NCI-H460 (cell line): ENCODE measurements at places on chromosomes 7 and 10.

DNA sequence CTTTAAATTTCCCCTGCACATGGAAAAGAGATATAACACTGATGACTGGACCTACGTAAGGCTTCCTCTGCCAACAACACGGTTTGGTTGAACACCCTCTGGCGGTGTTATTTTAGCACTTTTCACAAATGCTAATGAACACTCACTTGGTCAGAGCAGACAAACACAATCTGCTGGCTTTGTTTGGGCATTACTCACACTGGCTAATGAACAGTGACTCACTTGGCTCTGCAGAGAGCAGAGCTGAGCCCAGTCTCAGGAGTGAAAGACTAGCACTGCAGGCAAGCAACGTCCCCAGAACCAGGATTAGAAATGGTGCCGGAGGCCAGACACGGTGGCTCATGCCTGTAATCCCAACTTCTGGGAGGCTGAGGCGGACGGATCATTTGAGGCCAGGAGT, 430.8 kb downstream of the PLXNA4 start:
- DNase-seq, result no peak

DNA sequence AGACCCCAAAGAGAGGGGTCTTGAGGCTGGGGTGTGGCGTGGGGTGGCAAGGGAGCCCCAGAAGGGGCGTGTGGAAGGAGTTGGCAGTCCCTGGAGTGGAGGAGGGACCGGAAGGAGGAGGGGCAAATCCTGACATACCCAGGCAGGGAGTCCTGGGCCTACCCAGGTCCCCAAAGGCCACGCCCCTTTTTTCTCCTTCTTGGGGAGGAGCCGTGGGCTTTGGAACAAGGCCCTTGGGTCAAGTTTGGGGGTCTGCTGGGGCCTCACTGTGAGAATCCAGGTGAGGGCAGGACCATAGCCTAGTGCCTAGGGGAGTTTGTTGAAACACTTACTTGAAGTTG, 1.2 kb upstream of the SMARCD3 start:
- peak; percentile 65 for DNase-seq

DNA sequence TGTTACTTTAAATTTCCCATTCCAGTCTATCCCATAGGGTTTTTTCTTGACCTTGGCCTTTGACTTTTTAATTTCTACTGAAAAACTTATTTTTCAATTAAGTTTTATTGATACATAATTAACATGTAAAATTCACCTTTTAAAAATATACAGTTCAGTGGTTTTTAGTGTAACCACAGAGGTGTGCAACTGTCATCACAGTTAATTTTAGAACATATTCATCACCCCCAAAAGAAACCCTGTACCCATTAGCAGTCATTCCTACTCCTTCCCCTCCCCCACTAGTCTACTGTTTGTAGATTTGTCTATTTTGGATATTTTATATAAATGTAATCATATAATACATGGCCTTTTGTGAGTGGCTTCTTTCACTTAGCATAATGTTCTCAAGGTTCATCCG, 96.5 kb upstream of the GJD4 start:
- DNase-seq, result no peak

GRCh38 chr10:7350541-7351195, 60.2 kb downstream of the SFMBT2 start:
- no peak for DNase-seq

DNA sequence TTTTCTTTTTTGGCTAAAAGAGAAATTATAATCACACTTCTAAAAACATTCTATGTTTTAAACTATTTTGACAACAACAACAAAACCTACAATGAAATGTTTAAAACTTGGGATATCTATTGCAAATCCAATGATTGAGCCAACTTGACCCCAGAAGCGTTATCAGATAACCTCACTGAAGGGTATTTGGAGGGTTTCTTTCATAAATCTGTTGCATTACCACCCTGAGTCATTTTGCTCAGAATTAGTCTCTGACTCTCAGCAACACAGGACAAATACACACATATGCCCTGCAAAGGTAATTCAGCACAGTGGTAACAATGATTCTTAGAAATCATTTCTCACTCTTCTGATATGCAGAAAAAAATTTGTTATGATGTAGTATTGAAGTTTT, 2.3 kb upstream of the COL1A2 start:
- no peak for DNase-seq

- no peak for DNase-seq
These were observed 22.3 kb downstream of the TYW1 start for GRCh38 chr7:67018940-67019339.
